A172 (cell line): ENCODE measurements at places on chromosomes 5 and 9. TPM values are rescaled to one million over a fixed set of nuclear protein-coding genes. Genes with fewer than 3 reads are reported as not detected.

The SLC27A6 gene
- total RNA-seq: not detected in 2 replicates

The IL9 gene
- not detected in 2 replicates for total RNA-seq

GRCh38 chr9:37923796-37924427, 20.0 kb upstream of the SLC25A51 start:
- no peak for DNase-seq

The OSMR gene
- total RNA-seq: 27.9 and 34.8 TPM in 2 replicates

- DNase-seq: no peak
Observed at GRCh38 chr9:96854651-96855273, 448 bp upstream of the ZNF782 start.

- no peak for DNase-seq
Observed at GRCh38 chr5:180084638-180085561, 13.3 kb upstream of the RNF130 start.

GRCh38 chr5:143061161-143061945, 291.2 kb downstream of the ARHGAP26 start:
- peak; percentile 56 for DNase-seq
